ENCODE measurements at places on chromosomes 4 and X.

DNA sequence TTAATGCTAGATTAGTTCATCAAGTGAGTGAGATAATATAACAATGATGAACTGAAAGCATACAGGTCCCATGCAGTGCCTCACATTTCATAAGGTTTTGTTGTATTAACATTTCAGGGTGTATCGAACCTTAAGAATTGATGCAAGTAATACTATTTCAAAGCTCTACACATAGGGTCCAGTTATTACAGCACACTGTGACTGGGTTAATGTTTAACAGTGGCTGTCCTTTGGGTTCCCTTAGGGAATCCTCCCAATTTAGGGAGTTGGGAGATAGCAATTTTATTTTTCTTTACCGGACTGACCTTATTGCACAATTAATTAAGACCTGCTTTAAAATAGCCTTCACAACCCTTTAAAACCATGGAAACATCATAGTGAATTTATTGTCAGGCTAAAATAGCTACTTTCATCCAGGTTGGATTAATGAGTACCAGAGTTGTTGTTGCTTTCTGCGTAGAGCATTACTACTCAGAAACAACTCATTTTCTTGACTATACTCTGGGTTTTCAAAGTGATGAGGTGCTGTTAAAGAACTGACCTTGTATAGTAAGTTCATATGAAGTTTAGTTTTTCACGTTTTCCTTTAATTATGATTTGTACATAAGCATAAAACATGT, 134.4 kb downstream of the AKAP4 start:
- no peak for DNase-seq

DNA sequence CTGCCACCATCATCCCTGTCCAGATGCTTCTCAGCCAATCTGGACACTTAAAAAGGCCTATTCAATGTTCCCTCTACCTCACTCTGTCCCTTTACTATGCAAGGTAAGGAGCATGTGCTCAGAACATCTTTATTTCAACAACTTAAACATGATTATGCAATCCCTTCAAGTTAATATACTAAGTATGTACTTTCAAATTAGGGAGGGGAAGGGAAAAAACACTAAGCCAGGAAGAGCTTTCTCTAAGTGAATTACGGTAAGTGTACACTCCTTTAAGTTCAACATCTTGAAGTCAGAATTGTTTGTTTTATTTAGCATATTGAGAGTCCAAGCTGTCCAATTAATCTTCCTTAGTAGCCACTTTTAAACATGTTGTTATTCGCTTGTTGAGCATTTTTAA, 14.1 kb downstream of the SLC10A7 start:
- no peak for DNase-seq

GRCh38 chr4:48664938-48665337, 115.1 kb downstream of the FRYL start:
- no peak for DNase-seq

- no peak for DNase-seq
These were observed 102.8 kb downstream of the NAF1 start for GRCh38 chr4:163063891-163064290.

- DNase-seq = no peak
These were observed 57.8 kb upstream of the PLAC1 start for GRCh38 chrX:134715930-134716619.

- DNase-seq = no peak
These were observed 68.0 kb upstream of the ATXN3L start for GRCh38 chrX:13387666-13388494.

DNA sequence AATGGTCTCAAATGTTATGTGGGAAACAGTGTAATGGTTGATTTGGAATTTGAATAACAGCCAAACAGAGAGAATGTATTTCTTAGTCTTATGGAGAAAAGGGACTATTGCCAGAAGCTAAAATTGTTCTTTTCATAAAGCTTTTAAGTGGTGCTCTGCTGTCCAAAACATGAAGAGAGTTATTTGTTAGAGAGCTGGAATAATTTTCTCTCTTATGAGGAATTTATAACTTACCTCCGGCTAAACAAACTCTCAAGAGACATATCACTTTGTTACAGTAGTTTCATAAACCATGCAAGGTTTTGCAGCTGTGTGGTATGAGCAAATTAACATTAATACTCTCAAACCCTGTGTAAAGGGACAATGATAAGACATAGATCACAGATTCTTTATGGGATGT, 28.6 kb downstream of the SULT1B1 start:
- no peak for DNase-seq
